ENCODE measurements at places on chromosomes 7 and 10.
A peak's percentile ranks its signal among the peaks of the same experiment; 100 is the strongest.

DNA sequence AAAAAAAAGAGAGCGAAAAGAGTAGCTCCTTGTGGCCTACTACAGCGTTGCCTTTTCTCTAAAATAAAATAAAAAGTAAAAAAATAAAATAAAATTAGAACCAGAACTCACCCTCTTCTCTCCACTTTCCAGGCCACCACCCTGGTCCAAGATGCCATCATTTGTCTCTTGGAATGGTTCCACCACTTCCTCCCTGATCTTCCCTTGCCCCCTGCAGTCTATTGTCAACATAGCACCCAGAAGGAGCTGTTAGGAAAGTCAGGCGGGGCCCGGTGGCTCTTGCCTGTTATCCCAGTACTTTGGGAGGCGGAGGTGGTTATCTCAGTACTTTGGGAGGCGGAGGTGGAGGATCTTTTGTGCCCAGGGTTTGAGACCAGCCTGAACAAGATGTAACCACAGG lies 7.6 kb upstream of the GRID2IP start:
- DNase-seq = peak; percentile 50

- no peak for DNase-seq
Observed at GRCh38 chr7:26399736-26400135, 108.1 kb downstream of the SNX10 start.

DNA sequence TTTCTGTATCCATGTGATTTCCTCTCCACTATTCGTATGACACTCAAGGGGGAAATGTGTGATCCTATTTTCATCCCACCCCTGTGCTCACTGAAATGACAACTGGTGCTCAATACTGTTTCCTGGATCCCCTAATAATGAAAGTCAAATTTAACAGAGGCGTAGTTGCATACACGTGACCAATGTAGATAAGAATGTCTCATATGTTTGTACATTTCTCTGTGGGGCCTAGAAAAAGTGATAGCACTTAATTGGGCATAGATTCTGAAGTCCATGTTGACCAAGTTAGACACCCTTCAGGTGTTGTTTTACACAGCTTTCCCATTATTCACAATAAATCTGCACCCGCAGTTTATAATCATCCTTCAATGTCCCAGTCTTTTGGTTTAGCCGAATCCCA lies 59.1 kb downstream of the JAZF1 start:
- DNase-seq = no peak

GRCh38 chr7:87448388-87448787 lies 27.1 kb downstream of the ABCB4 start:
- no peak for DNase-seq

DNA sequence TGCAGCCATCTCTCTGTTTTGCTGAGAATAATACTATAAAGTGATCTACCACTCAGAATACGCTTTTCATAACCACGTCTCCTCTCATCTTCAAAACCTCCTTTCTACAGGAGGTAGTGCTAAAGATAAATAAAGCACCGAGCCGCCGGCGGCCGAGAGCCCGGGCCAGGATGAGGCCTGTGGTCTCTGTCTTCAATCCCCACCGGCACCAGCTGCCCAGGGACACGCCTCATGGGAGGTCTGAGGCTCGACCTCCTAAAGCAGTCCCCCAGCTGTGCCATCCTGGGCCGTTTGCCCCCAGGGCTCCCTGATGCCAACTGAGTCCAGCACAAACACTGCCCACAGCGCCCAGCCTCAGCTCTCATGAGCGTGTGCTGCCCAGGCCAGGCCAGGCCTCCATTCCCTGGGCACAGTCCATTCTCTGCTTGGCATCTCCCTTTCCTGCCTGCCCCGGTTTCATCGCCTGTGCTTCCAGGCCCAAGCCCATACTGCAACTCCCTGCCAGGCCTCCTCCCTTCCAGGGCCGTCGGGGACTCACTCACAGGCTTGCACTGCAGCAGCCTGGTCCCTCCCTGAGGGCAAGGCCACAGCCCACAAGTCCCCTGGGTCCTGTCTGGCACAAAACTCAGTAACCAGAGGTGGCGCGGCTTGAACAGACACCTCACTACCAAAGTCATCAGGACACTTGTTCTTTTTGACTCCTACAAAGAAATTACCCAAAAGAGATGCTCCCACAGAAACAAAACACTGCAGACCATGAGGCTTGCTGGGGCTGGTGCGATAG lies 2.5 kb downstream of the INTS1 start:
- DNase-seq = no peak

DNA sequence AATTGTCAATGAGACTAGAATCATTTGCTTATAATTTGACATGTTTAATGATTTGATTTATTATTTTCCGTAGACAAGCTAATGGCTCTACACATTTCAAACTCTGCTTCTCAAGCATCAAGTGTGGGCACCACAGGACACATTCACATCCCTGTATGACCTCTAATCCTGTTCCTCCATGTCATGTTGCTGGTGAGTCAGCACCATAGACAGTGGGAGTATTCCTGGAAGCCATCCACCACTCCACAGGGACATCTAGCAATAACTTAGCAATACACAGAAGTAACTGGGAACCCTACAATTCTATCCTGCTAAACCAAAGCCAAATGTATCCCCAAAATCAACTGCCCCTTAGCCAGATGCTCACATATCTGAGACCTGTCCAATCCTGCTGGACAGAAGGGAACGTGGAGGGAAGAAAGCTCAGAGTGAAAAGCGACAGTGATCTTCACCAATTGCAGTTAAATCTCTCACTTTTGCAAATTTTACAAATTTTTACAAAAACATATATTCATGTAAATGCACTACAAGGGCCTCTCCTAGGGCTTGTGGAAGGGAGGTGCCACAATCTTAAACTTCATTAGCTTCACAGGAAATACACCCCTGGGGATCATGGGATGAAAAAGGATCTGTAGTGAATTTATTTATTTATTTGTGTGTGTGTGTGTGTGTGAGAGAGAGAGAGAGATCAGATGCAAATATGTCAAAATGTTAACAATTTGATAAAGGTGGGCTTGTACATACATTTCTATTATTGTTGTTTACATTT lies 126.5 kb downstream of the GFRA1 start:
- DNase-seq = no peak

DNA sequence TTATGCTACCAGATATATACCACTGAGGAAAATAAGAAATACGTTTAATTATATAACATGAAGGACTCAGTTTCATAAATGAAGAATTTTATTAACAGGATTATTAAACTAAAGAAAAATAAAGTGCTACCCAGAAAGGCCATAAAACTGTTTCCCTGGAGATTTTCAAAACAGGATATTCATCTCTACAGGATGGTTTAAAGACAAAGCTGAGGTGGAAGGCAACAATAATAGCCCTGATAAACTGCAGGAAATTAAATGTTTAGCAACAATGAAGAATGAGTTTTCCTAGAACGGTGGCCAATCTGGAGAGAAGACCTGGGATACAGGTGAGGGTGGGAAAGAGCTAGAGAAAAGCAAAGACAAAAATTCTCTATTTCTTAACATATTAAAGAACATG lies 11.9 kb downstream of the RHEB start:
- no peak for DNase-seq

DNA sequence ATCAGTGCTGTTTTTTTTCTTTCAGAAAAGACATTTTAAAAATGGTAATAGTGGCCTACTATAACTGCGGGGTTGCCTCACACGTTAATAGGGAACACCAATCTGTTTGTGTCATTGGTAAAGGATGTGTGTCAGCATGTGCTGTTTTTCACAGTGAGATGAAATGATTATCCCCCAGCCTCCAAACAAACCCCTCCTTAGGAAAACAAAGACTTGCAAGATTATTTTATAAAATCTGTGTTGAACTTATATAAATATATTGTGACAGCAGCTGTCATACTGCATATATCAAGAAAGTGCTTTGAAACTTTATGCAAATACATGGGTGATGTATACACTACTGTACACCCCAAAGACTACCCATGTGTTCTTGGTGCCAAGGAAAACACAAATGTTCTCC lies 125.8 kb downstream of the BMPER start:
- DNase-seq = peak; percentile 27

- no peak for DNase-seq
Observed at GRCh38 chr10:132030898-132031463, 34.8 kb upstream of the JAKMIP3 start.

- DNase-seq = no peak
Observed at GRCh38 chr7:12637328-12637727, 50.1 kb upstream of the ARL4A start.

- peak; percentile 51 for DNase-seq
Observed at GRCh38 chr7:132500727-132501440, 75.4 kb downstream of the PLXNA4 start.

DNA sequence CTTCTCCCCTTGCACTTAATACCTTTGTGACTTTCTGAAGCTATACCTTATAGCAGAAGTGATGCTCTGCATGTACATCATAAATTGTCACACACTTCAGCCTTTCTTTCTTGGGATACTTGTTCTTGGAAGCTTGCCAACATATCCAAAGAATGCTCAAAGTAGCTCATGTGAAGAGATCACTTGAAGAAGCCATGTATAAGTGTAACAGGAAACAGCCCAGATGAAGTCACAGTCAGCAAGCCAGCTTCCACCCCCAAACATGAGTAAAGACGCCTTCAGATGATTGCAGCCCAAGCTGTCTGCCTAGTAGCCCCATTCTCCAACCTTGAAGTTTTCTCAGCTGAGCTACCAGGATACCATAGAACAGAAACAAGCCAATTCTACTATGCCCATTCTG lies 50.9 kb downstream of the DGKB start:
- peak; percentile 45 for DNase-seq

DNA sequence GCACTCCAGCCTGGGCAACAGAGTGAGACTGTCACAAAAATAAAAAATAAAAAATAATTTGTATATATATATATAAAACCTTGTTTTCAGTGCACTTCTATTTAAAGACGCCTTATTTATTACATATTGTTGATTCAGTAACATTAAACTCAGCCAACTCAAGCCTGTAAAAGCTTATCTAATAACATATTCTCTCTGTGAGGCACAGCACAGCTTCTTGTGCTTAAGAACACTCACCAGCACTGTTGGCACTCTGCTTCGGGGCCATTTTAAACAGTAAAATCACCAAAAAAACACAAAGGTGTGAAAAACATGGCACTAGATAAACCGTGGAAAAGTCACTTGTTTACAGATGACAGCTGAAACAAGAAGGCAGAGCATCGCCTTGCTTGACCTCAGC lies 89.0 kb upstream of the C10orf90 start:
- no peak for DNase-seq

DNA sequence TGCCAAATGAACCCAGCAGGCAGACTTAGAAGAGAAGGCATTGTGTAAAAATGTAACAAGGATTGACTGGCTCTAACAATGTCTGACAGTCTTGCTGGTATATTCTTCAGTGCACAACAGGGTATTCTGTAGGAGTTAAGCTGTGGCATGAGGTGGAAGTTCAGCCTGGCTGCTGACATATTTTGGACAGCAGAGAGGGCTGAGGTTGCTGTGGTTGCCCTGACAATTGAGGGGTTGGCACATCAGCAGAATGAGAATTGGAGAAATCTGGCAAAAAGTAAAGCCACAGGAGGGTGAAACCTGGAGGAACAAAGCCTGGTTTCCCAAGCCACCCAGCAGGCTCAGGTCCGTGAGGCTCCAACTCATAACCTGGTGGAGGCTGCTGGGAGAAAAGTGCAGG lies 220.2 kb downstream of the JAZF1 start:
- no peak for DNase-seq

DNA sequence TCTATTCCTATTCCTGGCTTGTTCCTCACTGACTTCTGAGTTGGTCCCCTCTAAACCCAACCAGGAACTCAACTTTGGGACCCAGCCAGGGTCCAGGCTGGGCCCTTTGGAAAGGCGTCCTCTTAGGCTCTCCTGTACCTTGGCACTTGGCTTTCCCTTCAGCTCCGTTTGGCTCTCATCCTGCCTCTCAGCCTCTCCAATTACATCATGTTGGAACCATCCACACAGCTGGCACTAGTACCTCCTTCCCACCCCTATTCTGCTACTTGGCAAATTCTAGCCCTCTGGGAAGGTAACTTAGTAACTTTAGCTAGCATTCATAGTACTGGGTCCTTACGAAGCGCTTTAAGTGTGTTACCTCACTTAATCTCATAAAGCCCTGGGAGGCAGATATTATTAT lies 205.3 kb upstream of the HABP2 start:
- no peak for DNase-seq

DNA sequence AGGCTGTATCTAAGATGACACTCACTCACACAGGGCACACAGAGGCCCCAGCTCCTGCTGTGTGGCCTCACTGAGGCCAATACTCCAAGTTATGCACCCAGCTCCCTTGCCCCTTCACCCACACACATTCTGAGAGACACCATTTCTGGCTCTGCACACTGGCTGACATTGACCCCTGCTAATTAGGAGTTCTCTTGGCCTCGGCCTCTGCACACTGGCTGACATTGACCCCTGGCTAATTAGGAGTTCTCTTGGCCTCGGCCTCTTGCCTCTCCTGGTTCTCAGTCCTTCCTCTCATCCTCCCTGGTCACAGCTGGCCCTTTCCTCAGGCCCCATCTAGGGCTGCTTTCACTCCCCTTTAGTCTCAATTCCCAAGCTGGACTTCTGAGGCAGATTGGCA lies 97.3 kb downstream of the GRID1 start:
- no peak for DNase-seq

- no peak for DNase-seq
Observed at GRCh38 chr7:21538936-21539495, 3.8 kb upstream of the DNAH11 start.

- no peak for DNase-seq
Observed at GRCh38 chr7:138435231-138435919, 24.7 kb upstream of the TRIM24 start.
